ENCODE measurements at places on chromosomes 7 and 10. TPM values are rescaled to one million over a fixed set of nuclear protein-coding genes. Genes with fewer than 3 reads are reported as not detected.

GRCh38 chr10:28800144-28800543 lies 122.8 kb downstream of the BAMBI start:
- no peak for DNase-seq

DNA sequence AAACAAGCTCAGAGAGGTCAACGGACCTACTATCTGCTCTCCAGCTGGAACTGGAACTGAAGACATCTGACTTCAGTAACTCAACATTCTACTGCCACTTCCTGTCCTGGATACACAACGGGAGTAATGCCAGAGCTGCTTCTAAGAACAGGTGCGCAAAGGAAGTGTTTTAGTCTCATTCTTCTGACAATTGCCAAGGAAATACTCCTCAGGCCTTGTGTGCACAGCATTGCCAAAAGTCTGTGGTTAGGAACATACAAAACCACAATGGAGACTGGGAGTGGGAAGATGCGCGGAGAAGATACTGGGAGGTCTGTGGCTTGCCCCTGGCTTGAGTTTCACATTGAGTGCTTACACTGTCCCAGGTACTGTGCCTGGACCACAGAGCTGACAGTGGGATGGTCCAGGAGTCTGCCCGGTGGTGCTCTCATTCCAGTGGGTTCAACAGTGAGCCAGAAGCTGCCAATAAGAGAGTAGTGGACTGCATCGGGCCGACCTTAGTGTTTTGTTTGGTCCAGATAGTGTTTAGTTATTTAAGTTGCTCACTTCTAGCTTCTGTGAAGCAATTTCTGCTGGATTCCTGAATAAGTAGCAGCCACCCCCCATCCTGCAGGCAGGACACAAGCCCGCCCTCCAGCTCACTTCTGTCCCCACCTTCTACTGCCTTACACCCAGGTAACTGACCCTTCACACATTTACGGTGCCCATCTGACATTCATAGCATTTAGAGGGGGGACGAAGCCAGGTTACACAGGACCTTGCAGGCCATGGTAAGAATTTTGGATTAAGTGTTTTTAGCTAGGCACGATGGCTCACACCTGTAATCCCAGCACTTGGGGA lies 10.3 kb downstream of the TBL2 start:
- DNase-seq = no peak

Gene OR13A1
- total RNA-seq = not detected

Gene SMNDC1
- 8.0 TPM for total RNA-seq

DNA sequence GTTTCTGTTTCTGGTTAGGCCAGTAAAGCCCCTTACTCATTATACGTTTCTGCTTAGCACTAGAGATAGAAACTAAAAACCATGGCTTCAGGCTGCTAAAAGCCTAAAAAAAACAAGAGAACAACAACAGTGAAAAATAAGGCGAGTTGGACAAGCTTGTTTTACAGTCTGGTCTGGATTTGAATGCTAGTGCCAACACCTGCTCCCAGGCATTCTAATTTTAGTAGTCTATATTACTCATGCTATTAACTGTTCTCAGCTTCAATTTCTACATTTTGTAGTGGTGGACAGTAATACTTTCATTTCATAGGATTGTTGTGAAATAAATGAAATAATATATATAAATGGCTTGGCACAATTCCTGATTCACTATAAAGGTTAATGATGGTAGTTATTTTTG lies 108.5 kb downstream of the HBP1 start:
- no peak for DNase-seq

GRCh38 chr10:120768227-120768626 lies 82.9 kb upstream of the WDR11 start:
- no peak for DNase-seq

GRCh38 chr10:65719790-65720189 lies 1206.0 kb upstream of the LRRTM3 start:
- no peak for DNase-seq

Data from SK-MEL-5 (cell line).